ENCODE measurements at places on chromosomes 7 and 10.

DNA sequence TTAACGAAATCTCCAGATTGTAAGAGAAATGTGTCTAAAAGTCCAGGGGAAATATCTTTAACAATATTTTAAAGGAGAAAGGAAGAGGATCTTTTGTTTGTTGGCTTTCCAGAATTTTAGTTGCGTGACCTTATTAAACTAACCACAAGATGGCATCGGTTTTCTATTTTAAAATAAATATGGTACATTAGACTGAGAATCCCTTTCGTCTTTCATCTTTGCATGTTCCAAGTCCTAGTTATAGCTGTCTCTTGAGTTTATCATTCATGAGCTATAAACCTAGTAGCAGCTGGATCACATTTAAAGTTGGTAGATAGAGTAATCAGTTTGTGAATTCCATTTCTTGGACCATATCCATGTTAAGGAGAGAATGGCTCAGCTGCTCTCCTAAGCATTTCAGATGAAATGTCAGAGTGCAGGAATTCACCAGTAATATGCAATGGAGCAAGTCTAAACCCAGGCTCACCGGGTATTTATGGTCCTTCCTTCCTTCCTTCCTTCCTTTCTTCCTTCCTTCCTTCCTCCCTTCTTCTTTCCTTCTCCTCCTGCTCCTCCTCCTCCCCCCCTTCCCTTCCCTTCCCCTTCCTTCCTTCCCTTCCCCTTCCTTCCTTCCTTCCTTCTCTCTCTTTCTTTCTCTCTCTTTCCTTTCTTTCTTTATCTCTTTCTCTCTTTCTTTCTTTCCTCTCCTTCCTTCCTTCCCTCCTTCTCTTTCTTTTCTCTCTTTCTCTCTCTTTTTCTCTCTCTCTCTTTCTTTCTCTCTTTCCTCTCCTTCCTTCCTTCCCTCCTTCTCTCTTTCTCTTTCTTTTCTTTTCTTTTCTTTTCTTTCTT, 57.8 kb upstream of the RAB18 start:
- no peak for DNase-seq

- DNase-seq: no peak
Measured at GRCh38 chr7:571096-571717, 51.6 kb upstream of the PDGFA start.

DNA sequence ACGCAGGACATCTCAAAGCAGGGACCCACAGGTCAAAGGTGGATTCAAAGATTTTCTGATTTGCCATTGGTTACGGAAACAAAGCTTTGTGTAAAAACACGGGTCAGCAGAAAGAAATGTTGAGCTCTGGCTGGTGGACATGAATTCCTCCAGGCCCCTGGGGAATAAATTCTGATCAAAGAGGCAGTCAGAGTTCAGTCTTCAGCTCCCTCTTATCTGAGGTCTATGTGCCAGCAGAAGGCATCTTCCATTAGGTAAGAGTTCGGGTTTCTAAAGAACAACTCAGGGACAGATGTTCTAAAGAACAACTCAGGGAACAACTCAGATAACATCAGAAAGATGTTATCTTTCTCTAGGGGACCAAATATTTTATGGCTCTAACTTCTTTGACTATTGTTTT, 64.9 kb upstream of the PALS2 start:
- DNase-seq: no peak

- DNase-seq: no peak
Measured at GRCh38 chr10:122116331-122116730, 127.4 kb downstream of the TACC2 start.

- DNase-seq: no peak
Measured at GRCh38 chr7:117152213-117153007, 170.4 kb downstream of the WNT2 start.

All from stimulated activated CD4-positive, alpha-beta T cell treated with anti-CD3 and anti-CD28 coated beads, TNF-alpha, amount 100 ng/mL, for 4 hours (primary cell).